ENCODE measurements at places on chromosomes 3 and 15.

GRCh38 chr3:186083746-186084145 lies 25.1 kb downstream of the ETV5 start:
- DNase-seq: no peak

DNA sequence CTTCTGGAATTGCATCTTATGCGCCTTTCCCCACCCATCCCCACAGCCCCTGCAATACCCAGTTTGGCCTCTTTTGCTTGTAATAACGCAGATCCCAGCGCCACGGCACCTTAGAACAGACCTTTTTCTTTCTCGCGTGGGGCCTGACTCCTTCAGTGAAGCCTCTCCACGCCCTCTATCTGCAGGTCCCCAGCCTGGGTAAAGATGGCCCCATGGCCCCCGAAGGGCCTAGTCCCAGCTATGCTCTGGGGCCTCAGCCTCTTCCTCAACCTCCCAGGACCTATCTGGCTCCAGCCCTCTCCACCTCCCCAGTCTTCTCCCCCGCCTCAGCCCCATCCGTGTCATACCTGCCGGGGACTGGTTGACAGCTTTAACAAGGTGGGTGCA lies 594 bp downstream of the CRELD1 start:
- no peak for DNase-seq

GRCh38 chr15:48887144-48887543 lies 9.2 kb downstream of the EID1 start:
- no peak for DNase-seq

- no peak for DNase-seq
Measured at GRCh38 chr15:36925653-36926426, 174.5 kb downstream of the MEIS2 start.

DNA sequence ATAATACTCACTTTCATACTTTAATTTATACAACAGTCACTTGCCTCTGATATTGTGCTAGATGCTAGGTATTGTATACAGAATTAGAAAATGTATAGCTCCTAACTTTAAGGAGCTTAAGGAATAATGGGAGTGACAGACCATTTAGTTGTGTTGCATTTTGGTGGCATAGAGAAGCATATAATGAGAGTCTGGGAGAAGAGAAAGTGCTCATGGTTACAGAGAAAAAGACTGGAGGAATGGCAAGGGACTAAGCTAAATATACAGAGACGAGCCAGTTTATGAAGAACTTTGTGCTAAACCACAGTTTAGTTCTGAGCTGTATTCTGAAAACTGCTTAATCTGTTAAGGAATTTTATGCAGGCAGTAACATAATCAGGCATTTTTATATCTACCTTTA lies 6.4 kb downstream of the RNF13 start:
- DNase-seq: no peak

DNA sequence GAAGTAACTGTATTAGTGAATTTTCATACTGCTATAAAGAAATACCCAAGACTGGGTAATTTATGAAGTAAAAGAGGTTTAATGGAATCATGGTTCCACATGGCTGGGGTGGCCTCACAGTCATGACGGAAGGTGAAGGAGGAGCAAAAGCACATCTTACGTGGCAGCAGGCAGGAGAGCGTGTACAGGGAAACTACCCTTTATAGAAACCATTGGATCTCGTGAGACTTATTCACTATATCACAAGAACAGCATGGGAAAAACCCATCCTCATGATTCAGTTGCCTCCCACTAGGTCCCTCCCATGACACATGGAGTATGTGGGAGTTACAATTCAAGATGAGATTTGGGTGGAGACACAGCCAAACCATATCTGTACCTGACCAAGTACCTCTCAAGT lies 812.3 kb upstream of the ALCAM start:
- DNase-seq: no peak

- no peak for DNase-seq
Measured at GRCh38 chr3:190094160-190094718, 26.5 kb downstream of the P3H2 start.
